ENCODE measurements at places on chromosomes 2 and 18.

- no peak for DNase-seq
Measured at GRCh38 chr2:29293830-29294438, 178.7 kb downstream of the CLIP4 start.

DNA sequence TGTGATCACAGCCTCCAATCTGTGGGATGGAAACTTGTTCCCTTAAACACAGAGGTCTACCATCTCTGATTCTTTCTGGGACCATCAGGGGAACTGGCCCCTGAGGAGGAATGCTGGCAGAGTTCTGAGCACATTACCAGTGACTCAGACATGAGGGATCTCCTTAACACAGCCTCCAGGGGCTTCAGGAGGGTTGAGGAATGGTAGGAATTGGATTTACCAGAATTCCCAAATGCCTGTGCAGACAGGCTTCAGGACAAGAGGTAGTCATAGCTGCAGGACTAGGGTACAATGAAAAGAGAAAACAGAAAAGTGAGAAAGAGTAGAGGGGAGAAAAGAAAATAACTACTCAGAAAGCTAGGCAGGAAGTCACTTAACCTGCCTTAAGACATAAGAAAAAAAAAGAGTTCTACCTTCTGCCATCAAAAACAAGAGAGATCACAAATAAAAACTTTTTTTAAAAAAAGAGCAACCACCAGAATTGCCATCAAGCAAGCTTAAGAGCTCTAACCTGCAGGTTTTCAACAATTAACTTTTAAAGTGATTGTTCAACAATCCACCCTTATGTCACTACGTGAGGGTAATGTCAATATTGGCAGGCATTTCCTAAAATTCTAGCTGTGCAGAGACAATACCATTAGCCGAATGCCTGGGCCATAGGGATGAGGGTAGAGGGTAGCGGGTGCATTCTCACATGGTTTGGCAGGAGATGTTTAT is 524.4 kb downstream of the BCL11A start:
- no peak for DNase-seq

DNA sequence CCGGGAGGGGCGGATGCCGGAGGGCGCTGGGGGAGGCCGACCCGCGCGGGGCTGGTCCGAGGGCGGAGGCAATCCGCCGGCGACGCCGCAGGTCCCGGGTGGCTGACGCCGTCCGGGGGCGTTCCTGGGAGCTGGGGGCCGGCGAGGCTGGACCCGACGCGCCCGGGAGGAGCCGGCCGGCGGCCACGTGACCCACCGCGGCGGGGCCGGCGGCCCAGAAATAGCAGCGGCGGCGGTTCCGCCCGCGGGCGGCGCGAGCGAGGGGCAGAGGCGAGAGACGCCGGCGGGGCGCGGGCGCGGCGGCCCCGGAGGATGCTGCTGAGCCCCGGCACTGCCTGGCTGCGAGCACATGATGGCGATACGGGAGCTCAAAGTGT is at the start of gene RAB31:
Gene RAB31 (plus strand): TSS at position 245 of the 377 bp plus-strand sequence. CDS start 105 bp downstream, at position 350.
- DNase-seq: no peak

GRCh38 chr2:104444392-104444791 is 409.5 kb upstream of the POU3F3 start:
- no peak for DNase-seq

DNA sequence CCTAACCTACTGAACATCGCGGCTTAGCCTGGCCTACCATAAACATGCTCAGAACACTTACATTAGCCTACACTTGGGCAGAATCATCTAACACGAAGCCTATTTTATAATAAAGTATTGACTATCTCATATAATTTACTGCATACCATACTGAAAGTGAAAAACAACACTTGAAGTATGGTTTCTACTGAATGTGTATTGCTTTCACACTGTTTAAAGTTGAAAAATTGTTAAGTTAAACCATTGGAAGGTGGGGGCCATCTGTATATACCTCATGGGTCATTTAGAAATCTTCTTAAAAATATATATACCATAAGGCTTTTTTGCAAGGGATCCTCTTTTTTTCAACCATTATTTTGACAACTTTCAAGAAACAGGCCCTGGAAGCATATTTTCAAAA is 16.5 kb downstream of the RNF149 start:
- no peak for DNase-seq

GRCh38 chr2:187523325-187523724 is 30.9 kb downstream of the TFPI start:
- no peak for DNase-seq

DNA sequence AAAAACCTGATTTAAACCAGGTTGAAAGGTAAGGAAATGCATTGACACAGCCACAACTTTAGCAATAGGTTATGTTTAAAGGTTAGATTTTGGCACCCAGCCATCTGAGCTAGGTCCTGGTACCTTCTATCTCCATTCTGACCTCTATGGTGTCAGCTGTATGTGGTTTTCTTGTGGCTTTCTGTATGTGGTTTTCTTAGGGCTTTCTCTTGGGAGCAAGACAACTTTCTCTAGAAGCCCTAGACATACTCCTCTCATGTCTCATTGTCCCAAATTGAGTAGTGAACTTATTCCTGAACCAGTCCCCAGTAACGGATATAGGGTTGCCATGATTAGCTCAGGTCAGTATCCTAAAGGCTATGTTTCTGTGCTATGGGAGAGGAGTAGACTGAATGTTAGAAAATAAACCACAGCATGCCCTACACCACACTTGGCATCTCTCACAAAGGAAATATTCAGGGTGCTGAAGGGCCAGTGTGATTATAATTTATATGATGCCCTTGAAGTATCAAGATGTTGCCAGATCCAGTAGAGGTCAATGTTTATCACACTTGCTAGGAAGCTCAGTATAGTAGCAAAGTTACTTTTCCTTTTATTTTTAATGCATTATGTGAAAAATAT is 176.1 kb downstream of the CAPN13 start:
- no peak for DNase-seq

DNA sequence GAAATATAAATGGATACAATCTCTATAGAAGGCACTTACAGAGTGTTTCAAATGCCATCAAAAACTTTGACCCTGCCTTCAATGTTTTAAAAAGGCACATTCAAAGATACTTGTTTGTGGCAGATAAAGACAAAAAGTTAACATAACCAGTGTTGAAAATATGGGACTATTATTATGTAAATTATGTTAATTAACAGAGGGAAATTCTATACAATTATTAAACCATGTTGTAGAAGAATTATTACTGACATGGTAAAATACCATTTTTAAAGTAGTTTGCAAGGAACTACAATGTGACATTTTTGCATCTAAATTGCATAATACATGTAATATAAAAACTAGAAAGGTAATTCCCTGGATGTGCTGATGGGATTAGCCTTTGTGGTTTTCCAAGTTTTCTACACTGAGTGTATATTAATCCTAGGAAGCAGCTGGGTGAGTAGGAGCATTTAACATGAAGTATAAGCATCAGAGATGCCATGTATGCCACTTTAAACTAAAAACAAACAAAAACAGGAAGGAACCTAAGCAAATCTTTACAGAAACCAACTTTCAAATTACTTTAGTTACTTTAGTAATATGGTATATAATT is 21.7 kb downstream of the MIB1 start:
- no peak for DNase-seq

DNA sequence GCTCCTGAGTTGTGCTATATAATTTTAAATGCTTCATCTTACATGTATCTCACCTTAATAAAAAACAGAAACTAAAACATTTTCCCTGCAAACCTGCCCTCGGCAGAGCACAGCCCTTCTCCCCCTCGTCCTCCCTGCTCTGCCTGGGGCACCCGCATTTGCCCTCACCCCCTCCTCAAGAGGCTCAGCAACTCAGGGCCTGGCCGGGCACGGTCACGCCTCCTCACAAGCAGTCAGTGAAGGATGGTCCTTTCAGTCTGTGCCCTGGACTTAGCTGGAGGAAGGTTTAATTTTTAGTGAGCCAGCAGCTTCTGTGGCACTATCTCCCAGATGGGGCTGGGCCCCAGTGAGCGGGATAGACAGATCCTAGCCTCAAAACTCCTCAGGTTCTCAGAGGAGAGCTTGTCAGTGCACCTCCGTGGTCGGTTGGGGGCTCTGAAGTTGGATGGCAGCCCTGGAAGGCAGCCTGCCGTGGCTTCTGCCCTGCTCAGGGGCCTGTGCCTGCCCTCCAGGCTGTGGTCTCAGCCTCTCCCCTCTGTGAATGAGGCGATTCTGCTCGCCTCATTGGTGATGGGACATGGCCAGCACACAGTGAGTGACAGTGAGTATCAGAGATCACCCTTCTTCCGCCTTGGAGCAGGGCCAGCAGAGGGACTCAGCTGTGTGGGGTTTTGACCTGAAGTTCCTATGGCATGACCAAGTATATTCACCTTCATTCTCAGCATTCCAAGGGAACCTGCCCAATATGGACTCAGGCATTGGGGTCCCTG is 56.3 kb upstream of the AFF3 start:
- no peak for DNase-seq

DNA sequence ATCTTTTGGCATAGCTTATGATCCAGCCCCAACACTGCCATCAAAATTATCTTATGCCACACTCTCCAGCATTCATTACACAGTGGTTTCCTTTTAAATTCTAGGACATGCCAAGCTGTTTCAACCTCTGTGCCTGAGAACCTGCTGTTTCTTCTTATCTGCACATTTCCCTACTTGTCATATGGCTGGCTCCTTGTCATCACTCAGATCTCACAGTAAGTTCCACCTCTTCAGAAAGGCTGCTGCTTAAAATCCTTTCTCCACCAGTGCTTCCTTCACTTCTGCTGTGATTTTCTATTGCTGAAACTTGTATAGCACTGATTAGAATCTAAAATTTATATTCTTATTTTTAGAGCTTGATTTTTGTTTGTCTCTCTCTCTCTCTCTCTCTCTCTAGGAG is 43.4 kb downstream of the MC4R start:
- no peak for DNase-seq

- no peak for DNase-seq
Measured at GRCh38 chr18:52869349-52869923, 529.4 kb downstream of the DCC start.

DNA sequence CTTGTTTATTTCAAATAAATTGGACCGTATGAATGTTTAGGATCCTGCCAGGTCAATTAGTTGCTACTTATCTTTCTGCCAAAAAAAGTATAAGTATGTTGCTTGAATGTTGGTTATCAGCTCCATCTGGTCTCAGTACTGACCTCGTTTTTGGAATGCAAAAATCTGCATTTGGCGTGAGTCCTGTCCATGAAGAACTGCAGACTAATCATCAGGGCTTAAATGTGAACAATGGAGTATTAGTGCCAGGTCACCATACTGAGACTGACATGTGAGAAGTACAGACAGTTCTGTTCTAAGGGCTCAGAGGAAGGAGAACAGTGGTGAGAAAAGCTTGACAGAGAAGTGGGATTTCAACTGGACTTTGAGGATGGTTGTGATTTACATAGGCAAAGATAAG is 393.1 kb upstream of the SLC14A2 start:
- no peak for DNase-seq

GRCh38 chr18:8952769-8953760 is 149.4 kb upstream of the NDUFV2 start:
- no peak for DNase-seq

GRCh38 chr18:57337890-57338289 is 14.5 kb upstream of the ST8SIA3 start:
- no peak for DNase-seq

GRCh38 chr2:70527447-70528080 is 26.1 kb downstream of the TGFA start:
- DNase-seq: no peak

- DNase-seq: no peak
Measured at GRCh38 chr2:237223201-237223861, 137.6 kb downstream of the COPS8 start.

DNA sequence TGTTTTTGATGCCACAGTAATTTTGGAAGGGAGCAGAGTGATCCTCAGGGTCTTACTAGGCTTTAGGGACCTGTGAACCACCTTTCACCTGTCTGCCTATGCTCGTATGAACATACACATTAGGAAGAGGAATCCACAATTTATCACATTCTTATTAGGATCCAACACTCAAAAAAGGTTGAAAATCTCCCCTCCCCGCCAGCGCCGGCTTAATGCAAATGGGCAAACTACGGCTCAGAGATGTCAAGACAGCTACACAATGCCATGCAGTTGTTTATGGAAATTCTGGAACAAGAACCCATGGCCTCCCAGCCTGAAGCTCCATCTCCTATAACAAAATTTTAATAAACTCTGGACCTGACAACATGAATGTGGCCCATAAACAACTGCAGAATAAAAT is 375.9 kb upstream of the ACVR2A start:
- DNase-seq: no peak

All from activated T-helper 1 cell treated with Interleukin-2 at 50 U/mL for 16 hours (primary cell).